NCI-H526 treated with DMSO at 0.1 percent for 48 hours (cell line): ENCODE measurements at places on chromosomes 6 and 20.
A peak's percentile ranks its signal among the peaks of the same experiment; 100 is the strongest.

- no peak for DNase-seq
These were observed 78.0 kb downstream of the COL21A1 start for GRCh38 chr6:56169366-56169765.

- DNase-seq = no peak
These were observed 426.4 kb upstream of the CITED2 start for GRCh38 chr6:139800837-139801236.

GRCh38 chr20:20549267-20549612 lies 163.2 kb downstream of the RALGAPA2 start:
- no peak for DNase-seq

DNA sequence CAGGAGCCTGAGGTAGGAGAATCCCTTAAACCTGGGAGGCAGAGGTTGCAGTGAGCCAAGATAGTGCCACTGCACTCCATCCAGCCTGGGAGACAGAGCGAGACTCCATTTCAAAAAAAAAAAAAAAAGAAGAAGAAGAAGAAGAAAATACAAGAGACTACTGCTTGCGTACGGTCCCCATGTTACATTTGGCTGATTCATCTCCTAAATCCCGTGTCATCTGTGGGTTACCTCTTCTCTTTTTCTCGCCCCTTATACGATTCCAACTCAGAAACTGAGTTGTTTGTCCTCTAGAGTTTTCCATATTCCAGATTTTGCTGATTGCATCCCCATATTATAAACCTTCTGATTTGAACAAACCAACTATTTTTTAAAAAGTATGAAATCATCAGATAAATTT lies 62.4 kb upstream of the NELFCD start:
- no peak for DNase-seq

DNA sequence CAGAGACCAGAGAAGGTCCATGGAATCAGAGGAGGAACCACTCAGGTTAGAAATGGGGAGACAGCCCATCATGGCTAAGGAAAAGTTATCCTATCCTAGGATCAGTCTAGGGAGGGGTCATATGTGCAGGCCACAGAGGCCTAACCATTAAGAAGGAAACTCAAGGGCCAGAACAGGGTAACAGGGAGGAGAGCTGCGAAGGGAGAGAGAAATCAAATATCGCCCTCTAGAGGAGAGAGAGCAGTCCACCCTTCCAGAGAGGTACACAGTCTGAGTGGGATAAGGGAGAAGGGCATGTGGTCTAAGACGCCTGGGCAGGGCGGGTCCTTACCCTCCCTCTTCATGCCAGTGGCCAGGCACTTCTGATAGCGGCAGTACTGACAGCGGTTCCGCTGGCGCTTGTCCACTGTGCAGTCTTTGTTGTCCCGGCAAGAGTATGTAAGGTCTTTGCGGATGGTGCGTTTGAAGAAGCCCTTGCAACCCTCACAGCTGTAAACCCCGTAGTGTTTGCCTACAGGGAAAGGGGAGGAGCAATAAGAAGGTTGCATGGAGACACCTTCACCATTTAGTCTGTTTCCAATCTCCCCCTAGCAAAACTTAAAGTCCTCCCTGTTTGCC lies 2.9 kb downstream of the RXRB start:
- peak; percentile 70 for DNase-seq

DNA sequence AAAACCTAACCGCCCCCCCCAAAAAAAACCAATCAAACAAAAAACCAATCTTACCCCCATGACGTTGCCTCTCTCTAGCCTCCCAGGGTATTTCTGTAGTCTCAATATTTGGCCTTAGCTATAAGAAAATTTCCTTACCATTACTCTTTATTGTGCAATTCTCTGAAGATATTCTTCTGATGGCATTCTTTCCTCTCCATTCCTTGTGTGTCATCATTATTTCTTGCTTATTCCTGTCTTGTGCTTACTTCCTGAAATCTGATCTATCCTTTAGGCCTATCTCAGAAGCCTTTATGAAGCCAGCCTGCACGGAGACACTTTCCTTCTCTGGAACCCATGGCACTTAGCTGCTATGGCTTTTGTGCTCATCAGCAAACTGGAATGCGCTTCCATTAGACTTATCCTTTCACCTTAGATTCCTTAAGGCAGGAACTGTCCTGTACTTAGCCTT lies 65.9 kb upstream of the DDR1 start:
- no peak for DNase-seq

DNA sequence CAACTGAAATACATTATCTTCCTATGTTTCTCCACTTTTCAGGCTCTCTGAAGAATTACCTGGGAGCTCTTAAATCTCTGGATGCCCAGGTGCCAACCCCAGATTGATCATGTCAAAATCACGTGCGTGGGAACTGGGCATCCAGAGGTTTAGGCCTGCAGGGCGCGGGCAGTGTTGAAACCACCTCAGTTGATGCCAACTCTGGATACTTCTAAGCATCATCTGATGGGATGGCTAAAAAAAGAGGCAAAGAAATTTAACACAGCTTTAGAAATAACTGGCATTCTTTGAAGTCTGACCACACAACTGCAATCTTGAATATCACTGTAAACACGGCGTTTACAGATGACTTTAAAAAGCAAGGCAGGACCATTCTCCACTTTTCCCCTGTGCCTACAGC lies 41.9 kb downstream of the PTGIS start:
- DNase-seq = no peak

DNA sequence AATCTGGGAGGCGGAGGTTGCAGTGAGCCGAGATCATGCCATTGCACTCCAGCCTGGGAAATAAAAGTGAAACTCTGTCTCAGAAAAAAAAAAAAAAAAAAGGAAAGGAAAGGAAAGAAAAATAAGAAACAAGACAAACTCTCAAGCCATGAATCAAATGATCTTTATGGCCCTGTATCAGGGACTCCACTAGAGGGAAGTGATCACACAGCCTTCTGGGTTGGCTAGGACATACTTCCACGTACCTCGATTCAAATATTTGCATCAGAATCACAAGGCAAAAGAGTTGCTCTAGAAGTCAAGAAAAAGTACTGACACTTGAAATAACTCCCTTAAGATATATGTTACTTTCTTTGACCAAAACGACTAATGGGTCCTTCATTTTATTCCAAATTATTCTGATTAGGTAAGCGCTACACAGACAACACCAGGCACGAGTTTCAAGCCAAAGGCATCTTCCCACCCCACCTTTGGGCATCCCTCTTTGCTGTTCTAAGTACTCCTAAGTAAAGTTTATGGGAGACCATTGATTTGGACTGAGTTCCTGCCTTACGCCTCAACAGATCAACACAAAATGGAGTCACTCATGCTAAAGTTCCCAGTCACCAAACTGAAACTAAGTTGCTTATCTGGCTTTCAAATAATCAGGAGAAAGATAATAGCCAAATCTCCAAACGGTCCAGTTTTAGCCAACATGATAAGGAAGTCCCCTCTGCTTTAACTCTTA lies 77.5 kb upstream of the NT5E start:
- DNase-seq = no peak

DNA sequence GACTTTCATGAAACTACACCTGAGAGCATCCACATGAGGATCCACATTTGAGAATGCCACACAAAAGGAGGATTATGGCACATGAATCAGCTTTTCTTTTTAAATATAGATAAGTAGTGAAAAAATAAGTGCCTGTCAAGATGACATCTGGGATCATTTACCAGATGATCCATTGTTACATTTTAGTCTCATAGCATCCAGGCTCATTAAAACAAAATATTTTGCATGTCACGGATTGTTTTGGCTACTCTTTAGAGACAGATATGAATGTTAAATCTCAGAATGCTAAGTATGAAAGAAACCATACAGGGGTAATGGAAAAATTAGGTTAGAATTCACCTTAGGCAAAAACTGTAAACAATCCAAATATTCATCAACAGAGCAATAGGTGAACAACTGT lies 66.7 kb downstream of the MYO6 start:
- DNase-seq = no peak

GRCh38 chr6:139134064-139134395 lies 850 bp upstream of the HECA start:
- DNase-seq = no peak

DNA sequence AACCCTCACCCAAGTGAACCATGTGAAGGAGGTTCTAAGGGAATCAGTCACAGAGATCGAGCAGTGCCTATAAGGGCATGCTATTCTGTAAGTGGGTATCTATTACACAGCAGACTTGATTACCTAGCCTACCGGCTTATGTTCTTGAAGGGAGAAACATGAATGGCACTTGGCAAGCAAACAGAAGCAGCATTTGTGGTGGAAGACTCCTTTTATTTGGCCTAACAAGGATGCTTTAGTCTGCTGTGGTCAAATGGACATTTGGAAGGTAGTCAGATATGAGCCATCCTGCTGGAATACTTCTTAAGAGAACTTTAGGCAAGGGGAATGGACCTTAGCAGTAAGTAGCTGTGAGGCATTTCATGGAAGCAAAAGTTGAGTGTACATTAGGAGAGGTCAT lies 126.3 kb downstream of the COL12A1 start:
- no peak for DNase-seq

DNA sequence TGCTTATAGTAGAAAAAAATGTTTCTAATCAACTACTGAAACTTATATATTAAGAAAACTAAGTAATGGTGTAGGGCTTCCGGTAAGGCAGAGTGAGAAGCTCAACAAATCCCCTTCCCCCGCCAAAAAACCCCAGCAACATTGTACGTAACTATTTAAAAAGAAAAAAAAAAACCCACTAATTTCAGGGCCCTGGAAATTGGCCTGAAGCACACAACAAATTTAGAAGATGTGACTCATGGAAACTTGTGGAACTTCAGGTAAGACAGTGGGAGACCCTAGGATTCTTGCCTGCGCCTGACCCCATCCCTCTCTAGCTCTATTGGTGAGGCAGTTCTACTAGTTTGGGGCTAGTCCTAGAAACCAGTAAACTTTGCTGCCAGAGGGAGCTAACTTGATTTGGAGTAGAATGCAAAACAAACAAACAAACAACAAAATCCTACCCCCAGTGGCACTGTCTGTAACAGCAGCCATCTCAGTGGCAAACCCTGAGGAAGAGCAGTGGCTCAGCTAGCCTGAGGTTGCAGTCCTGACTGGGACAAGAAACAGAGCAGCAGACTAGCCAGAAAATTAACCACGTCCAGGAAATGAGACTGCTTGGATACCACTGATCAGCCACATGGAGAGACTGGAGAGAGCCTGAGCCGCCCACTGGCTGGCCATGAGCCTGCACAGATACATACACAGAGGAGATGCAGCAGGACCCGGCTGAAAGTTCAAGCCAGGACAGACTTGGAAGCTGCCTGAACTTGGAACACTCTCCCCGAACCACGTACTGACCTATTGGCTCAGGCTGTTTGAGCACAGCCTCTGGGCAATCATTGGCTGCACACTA lies 135.1 kb downstream of the TBXT start:
- DNase-seq = no peak

GRCh38 chr20:17629025-17629424 lies 53.0 kb downstream of the RRBP1 start:
- DNase-seq = no peak

DNA sequence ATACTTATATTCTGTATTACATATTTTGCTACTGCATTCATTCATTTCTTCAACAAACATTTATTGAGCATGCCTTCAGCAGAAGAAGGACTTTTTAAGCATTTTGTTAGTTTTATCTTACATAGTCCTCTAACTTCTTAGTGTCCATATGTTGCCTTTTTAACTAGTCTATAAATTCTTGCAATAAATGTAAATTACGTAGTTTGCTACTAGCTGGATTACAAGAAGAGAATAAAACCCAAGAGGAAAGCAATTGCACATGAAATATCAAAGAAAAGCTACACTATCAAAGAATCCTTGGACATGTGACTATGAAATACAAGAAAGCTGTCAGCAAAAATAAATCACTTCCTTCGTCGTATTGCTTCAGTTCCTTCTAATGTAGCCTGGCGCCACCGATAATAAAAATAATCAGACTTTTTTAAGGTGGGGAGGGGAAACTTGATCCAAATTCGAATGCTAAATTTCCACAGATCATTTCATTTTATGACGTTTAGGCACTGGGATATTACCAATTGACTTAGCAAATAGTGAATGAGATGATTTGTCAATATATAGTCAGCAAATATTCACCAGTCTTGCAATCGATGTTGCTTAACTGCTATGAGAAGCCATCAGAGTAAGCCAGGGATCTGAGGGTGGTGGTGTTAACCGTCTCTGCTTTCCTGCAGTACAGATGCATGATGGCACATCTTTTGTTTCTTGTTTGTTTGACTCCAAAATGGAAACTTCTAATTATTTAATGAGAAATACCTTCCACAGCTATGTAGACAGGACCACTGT lies 258.7 kb upstream of the EXOC2 start:
- DNase-seq = no peak

DNA sequence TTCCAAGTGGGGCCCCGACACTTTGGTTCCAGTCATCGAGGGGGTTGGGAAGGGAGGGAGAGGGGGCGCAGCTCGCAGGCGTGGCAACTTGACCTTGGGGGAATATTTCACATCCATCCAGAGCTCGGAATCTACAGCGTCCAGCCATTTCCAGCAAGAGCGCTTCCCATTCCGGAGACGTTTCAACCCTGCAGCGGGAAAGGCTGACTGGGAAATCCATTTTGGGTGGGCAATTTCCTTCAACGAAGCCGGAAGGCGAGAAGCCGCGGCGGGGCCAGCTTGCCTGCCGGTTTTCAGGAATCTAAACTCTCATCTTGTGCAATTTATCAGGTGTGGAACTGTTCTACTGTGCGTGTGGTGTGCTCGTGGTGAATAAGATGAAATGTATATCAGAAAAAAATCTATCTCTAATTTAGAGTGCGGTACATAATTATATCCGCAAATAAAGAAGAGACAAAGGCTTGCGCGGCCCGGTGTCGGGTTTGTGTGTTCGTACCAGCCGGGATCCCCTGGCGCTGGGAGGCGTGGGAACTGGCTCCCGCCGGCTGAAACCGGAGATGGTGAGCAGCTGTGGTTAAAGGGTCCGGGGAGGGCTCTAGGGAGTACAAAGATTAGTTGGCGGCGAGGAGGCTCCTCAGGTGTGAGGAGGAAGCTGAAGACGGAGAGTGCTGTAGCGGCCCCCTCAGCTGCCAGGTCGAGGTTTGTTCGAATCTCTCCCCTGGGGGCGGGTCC lies 4.8 kb downstream of the SLC32A1 start:
- peak; percentile 30 for DNase-seq

DNA sequence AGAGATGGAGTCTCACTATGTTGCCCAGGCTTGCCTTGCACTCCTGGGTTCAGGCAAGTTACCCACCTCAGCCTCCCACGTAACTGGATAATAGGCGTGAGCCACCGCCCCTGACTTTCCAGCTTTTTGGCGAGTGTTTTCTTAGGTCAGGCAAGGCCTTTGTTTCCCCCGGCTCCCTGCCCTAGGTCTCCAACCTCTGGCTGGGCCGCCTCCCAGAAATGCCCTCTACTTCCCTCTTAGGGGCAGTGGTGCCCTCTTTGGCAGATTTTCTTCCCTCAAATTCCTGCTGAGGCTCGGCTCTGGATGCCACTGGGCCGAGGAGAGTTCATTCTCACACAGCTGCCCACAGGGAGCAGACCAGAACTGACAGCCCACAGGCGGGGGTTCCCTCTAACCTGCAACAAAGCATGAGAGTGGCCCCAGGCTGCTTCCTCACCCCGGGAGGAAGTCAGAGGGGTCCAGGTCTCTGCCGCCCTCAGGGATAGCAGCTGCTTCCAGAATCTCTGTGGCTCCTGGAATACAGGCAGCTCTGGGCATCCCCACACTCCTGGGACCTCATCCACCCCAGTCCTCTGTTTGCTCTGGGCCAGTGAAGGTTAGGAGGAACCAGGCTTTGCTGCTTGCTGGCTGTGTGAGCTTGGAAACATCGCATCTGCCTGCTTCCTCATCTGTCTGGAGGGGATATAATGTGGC lies 56.5 kb downstream of the TCP11 start:
- no peak for DNase-seq

GRCh38 chr6:27871924-27872638 lies 40.1 kb downstream of the OR2B2 start:
- peak; percentile 92 for DNase-seq

- no peak for DNase-seq
These were observed 86.8 kb downstream of the GPR6 start for GRCh38 chr6:110064744-110065524.
